ENCODE measurements at places on chromosomes 13 and 19. TPM values are rescaled to one million over a fixed set of nuclear protein-coding genes. Genes with fewer than 3 reads are reported as not detected.

Gene DNM2
- total RNA-seq: 131 TPM

- DNase-seq: no peak
- H3K36me3 ChIP-seq: peaks cover 62% of the 10 kb centered on the region
- peak overlapping the region; percentile 89 for H3K27ac ChIP-seq
- no peaks in the 10 kb centered on the region for H3K27me3 ChIP-seq
These were observed 18.4 kb downstream of the UBXN6 start for GRCh38 chr19:4439243-4439642.

DNA sequence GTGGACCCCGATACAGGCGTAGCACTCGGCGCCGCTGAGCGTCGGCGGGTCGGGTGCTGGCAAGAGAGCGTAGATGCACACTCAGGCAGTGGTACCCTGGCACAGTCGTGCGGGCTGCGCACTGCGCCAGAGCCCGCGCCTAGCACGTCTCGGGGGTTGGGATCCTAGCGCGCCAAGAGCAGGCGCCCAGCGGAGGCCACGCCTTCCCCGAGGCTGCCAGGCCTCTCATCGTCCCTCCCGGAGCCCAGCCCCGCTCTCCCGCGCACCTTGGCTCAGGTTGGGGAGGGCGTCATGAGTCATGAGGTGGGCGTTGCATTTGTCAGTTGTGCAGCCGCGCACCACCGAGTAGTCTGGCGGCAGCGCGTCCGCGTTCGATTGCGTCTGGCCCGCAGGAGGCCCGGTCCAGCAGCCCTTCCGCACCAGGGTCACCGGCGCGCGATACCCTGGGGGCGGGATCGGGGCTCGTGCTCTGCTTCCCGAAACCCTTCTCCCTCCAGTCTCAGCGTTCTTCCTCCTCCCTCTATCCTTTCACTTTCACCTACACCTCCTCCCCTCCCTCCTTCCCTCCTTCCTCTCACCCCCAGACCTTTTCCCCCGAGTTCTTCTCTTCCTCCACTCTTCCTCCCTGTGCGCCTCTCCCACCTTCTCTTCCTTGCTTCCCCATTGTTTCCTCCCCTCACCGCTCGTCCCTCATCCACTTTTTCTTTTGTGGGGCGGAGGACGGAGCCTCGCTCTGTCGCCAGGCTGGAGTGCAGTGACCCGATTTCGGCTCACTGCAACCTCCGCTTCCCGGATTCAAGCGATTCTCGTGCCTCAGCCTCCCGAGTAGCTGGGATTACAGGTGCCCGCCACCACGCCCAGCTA, 3.5 kb downstream of the LYPD5 start:
- peaks cover 5% of the 10 kb centered on the region for H3K4me1 ChIP-seq
- peaks cover 82% of the 10 kb centered on the region for H3K27me3 ChIP-seq
- H3K27ac ChIP-seq: no peak overlapping the region
- DNase-seq: peak; percentile 78
- H3K36me3 ChIP-seq: no peaks in the 10 kb centered on the region

- no peak for DNase-seq
- no peaks in the 10 kb centered on the region for H3K36me3 ChIP-seq
- no peak overlapping the region for H3K4me3 ChIP-seq
- H3K27me3 ChIP-seq: no peaks in the 10 kb centered on the region
These were observed 155.0 kb upstream of the SERP2 start for GRCh38 chr13:44218501-44219240.

DNA sequence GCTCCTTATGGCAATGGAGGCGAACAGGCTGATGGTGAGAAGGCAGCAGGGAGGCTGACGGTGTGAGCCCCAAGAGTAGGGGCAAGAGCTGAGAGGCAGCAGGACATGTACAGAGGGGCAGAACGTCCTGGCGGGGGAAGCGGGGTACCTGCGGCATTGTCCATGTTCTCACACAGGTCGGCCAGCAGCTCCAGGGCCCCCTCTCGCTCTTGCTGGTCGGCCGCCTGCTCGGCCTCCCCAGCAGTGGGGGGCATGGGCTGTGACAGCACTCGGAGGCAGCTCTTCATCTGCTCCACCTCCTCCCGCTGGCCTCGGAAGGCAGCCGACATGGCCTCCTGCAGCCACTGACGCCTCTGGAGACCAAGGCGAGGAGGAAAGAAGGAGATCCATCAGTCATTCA, 2.4 kb downstream of the HSPBP1 start:
- H3K4me1 ChIP-seq: peaks cover 14% of the 10 kb centered on the region
- H3K36me3 ChIP-seq: peaks cover 3% of the 10 kb centered on the region
- H3K27me3 ChIP-seq: no peaks in the 10 kb centered on the region

DNA sequence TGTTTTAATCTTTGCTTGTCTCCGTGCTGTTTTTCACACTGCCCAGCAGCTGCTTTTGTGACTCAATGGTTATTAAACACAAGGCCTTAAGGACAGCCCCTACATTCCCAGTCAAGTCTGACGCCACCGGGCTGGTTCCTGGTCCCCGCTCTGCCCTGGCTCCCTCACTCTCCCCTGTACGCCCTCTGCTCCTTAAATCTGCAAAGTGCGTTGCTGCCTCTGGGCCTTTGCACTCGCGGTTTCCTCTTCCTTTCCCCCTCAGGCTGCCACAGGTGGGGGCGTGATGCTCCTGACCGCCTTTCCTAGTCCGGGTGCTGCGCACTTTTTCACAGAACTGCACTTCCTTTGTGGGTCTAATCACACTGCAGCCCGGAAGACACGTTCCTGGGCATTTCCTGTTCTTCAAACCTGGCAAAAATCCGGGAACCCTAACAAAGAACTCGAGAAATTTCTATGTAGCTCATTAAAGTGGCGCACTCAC, 25.6 kb downstream of the NOSIP start:
- DNase-seq: no peak
- peaks cover 27% of the 10 kb centered on the region for H3K36me3 ChIP-seq
- H3K27ac ChIP-seq: peak overlapping the region; percentile 58
- no peak overlapping the region for H3K4me3 ChIP-seq
- H3K4me1 ChIP-seq: peaks cover 11% of the 10 kb centered on the region

DNA sequence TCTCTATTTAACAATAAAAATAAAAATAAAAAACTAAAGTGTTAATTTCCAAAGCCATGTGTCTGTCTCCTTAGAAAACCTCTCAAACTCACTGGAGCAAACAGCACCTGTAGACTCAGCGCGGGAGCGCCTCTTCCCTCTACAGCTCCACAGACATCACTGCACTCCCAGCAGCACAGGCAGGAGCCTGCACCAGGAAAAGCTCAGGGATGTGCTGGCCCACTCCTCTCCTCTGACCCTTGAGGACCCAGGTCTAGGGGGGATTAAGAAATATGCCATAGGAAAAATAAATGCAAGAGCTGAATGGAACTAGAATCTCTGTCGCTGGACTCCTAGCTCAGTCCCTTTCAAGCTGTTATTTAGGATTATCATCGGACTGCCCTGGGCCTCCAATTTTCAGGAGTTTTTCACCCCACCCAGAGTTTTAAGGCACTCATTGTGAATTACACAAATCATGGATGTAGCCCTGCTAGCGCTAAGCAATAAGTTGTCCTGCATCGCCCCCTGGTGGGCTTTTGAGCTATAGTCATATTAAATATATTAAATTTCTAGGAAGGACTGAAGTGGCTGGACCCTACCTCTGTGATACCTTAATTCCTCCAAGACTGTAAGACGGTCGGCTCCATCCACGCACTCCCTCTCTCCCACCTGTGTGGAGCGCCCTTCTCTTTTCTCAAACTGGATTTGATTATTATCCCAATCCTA, 333.9 kb downstream of the UQCRFS1 start:
- H3K36me3 ChIP-seq: no peaks in the 10 kb centered on the region
- H3K27ac ChIP-seq: no peak overlapping the region
- no peak overlapping the region for H3K4me3 ChIP-seq
- peak; percentile 76 for DNase-seq
- peaks cover 19% of the 10 kb centered on the region for H3K27me3 ChIP-seq

- no peaks in the 10 kb centered on the region for H3K36me3 ChIP-seq
- H3K4me1 ChIP-seq: no peaks in the 10 kb centered on the region
- H3K27ac ChIP-seq: no peak overlapping the region
- no peak overlapping the region for H3K4me3 ChIP-seq
These were observed 43.7 kb upstream of the ENOX1 start for GRCh38 chr13:43830497-43830881.

GRCh38 chr13:60370343-60370742, 26.7 kb upstream of the TDRD3 start:
- no peak overlapping the region for H3K27ac ChIP-seq
- DNase-seq: no peak
- no peaks in the 10 kb centered on the region for H3K36me3 ChIP-seq
- no peaks in the 10 kb centered on the region for H3K4me1 ChIP-seq
- H3K4me3 ChIP-seq: no peak overlapping the region

Measured in WTC11 (cell line).